ENCODE measurements at places on chromosomes 16 and 17.

DNA sequence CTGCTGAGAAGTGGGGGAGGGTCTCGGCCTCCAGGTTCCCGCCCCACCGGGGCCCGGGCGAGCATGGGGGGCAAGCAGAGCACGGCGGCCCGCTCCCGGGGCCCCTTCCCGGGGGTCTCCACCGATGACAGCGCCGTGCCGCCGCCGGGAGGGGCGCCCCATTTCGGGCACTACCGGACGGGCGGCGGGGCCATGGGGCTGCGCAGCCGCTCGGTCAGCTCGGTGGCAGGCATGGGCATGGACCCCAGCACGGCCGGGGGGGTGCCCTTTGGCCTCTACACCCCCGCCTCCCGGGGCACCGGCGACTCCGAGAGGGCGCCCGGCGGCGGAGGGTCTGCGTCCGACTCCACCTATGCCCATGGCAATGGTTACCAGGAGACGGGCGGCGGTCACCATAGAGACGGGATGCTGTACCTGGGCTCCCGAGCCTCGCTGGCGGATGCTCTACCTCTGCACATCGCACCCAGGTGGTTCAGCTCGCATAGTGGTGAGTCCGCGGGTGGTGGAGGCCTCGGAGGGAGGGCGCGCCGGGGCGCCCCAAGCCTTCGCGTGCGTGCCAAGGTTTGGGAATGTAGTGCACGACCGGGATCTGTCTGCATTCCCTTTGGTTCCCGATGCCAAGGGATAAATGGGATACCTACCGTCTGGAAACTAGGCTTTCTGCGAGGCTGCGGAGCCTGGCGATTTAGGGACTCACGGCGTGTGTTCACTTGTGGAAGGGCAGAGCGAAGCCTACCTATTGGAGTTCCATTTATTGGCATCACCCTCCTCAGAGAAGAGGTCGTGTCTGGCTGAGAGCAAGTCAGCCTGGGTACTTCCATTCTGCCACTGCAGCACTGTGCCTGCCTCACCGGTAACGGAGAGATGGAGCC lies 1.0 kb downstream of the ZNRF1 start:
- DNase-seq = peak; percentile 62

DNA sequence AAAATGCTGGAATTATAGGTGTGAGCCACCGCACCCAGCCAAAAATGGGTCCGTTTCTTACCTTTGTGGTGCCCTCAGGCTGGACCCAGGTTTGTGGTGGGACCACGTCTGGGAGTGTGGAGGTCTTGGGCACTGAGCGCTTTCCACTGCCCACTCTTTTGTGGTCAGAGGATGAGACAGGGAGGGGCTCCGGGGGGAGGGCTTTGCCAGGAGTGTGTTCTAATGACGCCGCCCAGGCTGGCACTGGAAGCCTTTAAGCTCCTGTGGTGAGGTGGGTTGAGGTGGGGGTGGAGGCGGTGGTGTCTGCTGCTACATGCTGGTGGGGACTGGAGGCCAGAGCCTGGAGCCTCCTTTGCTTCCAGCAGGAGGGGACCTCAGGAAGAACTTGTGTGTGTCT lies 12.8 kb upstream of the ADCY7 start:
- DNase-seq = no peak

- DNase-seq = peak; percentile 64
Observed at GRCh38 chr17:63998050-63998720, at the start of gene PRR29. Gene PRR29 (plus strand): TSS chr17:63998351. CDS start chr17:63998365, 14 bp downstream.

- peak; percentile 78 for DNase-seq
Observed at GRCh38 chr16:81376880-81377279, 62.1 kb downstream of the GAN start.

DNA sequence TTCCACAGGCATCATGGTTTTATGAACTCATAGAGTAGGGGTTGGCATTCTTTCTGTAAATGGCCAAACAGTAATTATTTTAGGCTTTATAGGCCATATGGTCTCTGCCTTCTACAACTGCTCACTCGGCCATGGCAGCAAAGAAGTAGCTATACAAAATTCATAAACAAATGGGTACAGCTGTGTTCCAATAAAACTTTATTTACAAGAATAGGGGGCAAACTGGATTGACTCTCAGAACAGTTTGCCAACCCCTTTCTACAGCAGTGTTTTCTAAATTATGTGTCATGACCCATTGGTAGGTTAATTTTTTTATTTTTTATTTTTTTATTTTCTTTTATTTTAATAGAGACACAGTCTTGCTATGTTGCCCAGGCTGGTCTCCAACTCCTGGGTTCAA lies 20.4 kb downstream of the GOT2 start:
- no peak for DNase-seq

DNA sequence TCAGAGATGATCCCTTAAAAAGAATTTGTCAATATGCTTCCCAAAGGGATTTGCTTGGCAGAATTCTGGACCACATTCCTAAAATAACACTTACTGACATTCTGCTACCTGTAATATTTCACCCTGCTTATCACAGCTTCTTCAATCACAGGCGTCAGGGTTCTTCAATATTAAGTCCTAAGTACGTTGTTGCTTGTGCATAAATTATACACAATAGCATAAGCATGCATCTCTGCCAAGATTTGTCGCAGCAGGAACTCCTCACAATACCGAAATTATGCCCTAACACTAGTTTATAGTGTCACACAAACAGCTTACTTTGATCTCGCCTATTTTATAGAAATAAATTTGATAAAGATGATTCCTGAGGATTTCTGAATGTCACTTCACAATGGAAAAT lies 48.9 kb downstream of the UBE2G1 start:
- no peak for DNase-seq

- DNase-seq = no peak
Observed at GRCh38 chr17:67481808-67482207, 104.7 kb downstream of the PITPNC1 start.

DNA sequence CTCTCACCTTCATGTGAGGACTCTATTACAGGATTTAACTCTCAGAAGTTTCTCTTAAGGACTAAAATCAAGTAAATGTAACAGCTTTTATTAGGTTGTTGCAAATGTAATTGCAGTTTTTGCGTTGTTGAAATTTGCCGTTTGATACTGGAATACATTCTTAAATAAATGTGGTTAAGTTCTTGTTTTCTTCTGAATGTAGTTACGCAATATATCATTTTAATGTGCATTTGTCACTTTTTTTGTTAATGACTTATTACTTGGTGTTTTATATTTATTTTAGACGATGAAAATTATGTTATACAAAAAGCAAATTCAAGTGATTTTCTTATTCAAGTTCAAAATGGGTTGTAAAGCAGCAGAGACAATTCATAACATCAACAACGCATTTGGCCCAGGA lies 76.3 kb downstream of the TTC19 start:
- no peak for DNase-seq

DNA sequence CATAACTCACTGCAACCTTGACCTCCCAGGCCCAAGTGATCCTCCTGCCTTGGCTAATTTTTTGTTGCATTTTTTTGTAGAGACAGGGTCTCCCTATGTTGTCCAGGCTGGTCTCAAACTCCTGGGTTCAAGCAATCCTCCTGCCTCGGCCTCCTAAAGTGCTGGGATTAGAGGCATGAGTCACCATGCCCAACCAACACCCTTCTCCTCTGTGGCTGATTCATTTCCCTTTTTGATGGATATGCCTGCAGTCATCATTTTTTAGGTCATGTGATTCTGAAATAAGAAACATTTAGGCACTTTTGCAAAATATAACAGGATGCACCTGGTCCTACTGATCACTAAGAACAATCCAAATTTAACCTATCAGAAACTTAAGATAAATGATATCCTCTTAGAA lies 44.0 kb upstream of the YPEL2 start:
- peak; percentile 46 for DNase-seq

GRCh38 chr17:78484271-78485246 lies 92.6 kb downstream of the DNAH17 start:
- DNase-seq = peak; percentile 20

GRCh38 chr17:21464611-21465021 lies 88.5 kb downstream of the KCNJ12 start:
- DNase-seq = no peak

DNA sequence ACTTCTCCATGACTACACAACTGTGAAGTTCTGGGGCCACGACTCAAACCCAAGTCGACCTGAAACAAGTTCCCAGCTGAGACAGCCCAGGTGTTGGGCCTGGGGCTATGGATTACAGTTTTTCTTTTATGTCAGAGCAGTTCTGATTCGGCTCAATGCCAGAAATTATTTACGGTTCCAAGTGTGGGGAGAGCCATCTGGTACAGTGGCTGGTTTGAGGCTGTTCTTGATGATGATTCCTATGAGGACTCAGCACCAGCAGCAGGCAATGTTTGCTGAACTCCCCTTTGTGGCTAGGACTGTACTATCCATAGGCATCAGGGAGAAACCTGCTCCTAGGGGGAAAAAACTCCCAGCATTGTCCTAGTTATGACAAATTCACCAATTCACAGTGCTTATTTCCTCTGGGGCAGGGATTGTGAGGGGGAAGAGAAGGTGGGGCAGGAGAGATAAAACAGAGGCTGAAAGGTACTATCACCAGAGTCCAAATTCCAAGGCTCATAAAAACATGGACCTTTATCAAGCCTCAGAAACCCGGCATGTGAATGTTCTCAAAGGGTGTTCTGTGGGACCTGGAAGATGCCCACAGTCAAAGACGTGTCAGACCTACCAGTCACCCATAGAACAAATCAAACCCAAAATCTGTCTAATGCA lies 18.2 kb upstream of the CMTM4 start:
- DNase-seq = no peak

DNA sequence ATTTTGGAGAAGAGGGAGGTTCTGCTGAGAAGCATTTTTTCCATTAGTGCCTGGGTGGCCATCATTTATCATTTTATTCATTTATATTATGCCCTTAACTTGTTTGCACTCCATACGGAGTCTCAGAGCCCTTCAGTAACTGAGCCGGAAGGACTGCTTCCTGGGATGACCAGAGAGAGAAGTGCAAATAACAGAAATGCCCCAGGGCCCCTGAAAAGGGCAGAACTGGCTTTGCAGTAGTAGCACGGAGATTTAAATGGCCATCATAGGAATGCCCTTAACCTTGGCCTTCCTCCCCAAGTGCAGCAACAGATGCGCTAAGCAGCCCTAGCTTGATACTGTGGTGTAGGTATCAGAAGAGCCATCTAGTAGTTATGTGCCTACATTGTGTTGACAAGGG lies 58.5 kb downstream of the NUP93 start:
- no peak for DNase-seq

GRCh38 chr16:89620406-89620841 lies 7.0 kb downstream of the DPEP1 start:
- DNase-seq = no peak

DNA sequence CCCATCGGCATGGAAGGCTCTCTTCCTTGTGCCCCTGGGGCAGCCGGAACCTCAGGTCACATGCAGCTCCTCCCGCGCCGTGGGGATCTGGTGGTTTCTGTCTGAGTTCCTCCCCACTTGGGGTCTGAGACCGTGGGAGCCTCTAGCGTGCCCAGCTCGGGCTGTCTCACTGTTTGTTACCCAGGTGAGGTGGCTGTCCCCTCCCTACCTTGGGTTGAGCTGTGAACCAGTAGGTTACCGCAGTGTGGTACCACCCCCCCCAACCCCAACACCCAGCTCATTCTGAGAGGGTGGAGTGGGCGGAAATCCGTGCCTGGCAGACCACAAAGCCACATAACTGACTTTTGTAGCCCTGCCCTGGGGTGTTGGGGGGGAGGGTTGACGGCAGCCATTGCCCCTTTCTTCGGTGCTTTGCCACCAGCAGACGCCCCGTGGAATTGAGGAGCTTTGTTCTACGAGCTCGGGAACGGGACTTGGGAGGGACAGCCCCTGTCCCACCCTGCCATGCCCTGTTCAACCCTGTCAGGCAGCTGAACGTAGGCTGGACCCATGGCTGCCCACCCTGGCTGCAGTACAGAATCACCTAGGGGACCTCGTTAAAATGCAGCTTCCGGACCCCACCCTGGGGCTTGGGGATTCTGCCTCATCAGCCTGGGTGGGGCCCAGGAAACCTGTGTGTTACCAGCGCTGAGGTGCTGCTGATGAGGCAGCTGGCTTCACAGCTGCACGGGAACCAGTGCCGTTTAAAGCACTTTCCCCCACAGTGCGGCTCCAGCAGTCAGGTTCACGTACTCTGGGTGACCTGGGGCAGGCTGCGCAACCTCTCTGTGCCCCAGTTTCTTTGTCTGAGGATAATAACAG lies 18.5 kb downstream of the RAP1GAP2 start:
- no peak for DNase-seq

- no peak for DNase-seq
Observed at GRCh38 chr17:67137860-67138259, 93.5 kb downstream of the CACNG1 start.

DNA sequence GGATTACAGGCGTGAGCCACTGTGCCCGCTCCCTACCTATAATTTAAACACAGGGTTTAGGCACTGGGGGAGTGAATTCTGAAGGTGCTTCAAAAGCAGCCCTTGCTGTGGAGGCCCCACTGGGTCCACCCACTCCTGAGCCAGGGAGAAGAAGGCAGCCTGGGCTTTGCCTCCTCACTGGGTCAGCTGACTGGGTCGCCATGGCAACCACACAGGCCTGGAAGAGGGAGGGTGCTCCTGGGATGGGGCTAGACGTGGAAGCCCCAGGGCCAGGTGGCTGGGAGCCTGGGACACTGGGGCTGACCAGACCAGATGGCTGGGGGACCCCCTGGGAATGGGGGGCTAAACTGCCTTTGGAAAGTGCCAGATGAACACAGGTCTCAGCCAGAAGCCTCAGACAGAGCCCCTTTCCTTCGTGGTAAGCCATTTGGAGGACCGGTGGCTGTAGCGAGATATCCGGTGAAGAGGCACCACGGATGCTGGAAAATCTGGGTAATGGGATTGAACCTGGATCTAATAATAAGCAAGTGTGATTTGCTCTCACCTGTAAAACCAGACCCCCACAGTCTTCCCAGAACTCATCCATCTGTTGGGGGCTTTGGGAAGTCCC lies 32.9 kb downstream of the TRARG1 start:
- DNase-seq = no peak

DNA sequence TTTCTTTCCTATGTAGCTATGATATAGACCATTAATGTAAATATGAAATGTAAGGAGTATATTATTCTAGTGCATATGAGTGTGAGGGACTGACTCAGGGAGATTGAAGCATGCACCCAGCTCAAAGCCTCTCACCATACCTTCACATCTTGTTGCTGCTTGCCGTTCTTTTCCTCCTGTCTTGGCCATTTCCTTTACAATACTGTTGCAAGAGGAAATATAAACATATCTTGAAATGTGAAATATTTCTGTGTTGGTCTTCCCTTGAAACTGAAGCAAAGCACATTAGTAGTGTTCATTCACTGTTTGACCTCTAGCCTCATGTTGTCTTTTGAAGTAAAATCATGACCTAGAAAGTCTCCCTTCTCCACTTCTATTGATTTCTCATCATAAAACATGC lies 46.6 kb downstream of the PHKB start:
- no peak for DNase-seq

GRCh38 chr16:85879975-85880831 lies 18.8 kb upstream of the IRF8 start:
- DNase-seq = no peak

GRCh38 chr17:19911033-19911432 lies 43.3 kb upstream of the ULK2 start:
- DNase-seq = no peak

- DNase-seq = no peak
Observed at GRCh38 chr16:86092586-86093480, 193.9 kb downstream of the IRF8 start.

DNA sequence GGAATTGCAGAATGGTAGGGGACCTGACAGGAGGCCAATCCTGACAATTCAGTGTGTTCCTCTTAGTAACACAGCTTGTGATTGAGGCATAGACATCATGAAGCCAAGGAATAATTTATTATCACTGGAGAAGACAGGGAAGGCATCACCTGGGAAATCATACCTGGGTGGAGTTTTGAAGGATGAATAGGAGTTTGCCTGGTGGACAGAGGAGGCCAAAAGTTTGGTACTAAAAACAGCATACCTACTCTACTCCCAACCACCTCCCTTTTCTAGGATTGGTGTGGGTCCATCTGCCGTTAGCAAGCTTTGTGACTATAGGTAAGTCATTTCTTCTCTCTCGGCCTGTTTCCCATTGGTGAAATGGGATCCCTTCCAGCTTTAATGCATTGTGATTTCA lies 88.0 kb downstream of the RAB11FIP4 start:
- no peak for DNase-seq

All from RWPE1 (cell line).